Central memory CD4-positive, alpha-beta T cell (primary cell): ENCODE measurements at places on chromosomes 5 and 9.

DNA sequence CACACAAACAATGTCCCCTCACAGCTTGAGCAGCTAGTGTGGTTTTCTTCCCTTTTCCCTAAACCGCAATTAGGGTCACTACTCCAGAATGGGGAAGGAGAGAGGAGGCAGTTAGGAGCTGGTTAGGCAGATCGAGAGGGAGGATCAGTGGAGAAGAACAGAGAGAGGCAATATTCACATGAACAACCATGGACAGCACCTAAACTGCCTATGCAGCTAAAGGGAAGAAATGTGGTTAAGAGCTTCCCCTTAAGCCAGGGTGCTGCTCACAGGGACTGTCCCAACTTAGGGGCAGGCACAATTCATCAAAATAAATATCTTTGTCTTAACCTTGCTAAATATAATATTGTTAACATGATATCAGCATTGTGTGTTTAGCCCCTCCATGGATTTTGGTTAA is 359.3 kb upstream of the CDH18 start:
- DNase-seq = no peak

DNA sequence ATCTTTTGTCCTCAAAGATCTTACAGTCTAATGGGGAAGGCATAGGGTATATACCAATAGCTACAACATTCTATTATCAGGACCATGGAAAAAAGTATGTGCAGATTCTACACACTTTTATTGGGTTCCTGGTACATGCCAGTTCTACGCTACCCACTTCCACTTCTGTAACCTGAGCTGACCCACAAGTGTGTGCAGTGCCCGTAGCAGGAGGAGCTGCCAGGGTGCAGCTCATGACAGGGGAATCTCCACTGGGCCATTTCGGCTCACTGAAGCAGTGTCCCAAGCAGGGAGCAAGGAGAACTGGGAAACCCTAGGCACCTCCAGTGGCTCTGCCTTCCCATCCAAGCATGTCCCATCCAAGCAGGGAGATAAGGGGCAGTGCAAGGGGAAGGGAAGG is 60.4 kb downstream of the FOXI1 start:
- DNase-seq = no peak

DNA sequence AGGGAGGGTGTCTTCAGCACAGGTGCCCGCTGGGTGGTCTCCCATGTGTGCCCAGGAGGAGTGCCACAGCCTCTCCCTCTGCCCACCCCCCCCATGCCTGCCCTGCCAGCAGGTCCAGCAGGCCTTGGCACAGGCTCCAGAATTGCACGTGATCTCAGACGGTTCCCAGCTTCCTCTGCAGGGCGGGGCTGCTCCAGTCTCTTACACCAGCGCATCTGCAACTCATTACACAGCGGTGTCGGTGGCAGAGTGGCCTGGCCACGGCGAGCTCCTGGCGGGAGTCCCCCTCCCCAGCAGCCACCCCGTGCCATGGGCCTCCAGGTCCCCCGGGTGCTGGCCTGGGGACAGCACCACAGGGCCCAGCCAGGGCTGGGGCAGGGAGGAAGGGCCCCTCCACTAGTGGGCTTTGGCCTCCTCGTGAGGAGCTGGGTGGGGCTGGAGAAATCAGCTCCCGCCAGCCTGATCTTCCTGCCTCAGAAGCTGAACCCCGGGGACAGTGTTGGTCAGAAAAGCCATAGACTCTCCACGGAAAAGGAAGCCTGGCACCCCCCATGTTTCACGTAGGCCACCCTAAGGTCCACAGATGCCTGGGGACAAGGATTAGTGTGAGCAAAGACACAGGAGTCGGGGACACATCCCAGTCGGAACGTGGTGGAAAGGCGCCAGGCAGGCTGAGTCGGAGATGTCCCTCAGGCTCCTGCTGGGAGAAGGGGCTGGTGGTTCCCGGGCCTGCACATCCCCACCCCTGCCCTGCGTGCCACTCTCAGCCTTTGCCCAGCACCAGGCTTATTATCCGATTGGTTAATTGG is 40.2 kb downstream of the RXRA start:
- DNase-seq = no peak

GRCh38 chr5:131142970-131143617 is 22.0 kb downstream of the HINT1 start:
- no peak for DNase-seq

DNA sequence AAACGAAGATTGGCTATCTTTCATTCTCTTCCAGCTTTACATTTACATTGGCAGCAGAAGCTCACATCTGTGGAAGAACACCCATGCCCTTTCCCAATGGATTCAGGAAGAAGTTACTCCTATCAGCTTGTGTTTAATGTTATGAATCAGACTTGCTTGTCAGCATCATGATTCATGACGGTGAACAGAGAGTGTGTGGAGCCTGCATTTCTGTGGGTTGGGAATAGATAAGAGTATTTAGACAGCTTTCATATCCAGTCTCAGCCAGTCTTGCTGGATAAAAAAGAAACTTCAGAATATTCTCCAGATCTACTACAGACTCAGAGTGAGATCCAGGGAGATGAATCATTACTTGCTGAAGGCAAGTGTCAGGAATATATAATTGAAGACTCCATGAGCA is 812.9 kb upstream of the ZNF608 start:
- no peak for DNase-seq

DNA sequence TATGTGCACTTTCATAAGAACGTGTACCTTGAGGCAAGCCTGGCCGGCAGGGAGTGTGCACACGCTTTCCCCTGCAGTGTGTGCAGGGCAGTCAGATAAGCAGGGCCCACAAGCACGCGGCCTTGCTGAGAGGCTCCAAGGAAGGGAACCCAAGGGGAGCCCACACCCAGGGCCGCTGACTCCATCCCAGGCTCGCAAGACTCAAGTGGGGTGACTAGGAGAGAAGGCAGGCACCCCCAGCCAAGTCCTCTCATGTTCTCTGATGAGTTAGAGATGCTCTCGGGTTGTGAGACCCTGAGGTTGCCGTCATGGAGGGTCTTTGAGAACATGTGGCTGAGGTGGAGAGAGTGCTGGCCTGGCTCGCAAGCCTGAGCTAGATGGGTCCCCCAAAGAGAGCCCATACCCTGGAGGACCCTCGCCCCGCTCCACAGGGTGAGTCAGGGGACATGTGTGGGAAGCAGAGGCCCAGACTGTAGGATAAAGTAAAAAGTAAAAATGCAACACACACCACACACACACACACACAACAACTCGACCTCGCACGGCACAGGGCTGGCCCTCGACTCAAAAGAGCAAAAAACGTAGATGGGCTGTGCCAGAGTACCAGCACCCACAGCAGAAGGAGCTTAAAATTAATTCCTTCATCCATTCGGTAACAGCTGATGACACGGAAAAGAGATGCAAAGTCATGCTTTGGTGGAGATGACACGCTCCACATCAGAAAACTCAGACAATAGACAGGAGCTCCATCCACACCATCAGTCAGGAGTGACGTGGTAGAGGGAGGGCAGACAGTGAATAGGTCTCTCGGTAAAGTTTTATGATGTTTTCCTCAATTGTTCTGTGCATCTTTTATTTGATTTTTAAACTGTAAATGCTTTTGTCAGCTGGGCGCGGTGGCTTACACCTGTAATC is 54.8 kb upstream of the NKD2 start:
- DNase-seq = no peak

DNA sequence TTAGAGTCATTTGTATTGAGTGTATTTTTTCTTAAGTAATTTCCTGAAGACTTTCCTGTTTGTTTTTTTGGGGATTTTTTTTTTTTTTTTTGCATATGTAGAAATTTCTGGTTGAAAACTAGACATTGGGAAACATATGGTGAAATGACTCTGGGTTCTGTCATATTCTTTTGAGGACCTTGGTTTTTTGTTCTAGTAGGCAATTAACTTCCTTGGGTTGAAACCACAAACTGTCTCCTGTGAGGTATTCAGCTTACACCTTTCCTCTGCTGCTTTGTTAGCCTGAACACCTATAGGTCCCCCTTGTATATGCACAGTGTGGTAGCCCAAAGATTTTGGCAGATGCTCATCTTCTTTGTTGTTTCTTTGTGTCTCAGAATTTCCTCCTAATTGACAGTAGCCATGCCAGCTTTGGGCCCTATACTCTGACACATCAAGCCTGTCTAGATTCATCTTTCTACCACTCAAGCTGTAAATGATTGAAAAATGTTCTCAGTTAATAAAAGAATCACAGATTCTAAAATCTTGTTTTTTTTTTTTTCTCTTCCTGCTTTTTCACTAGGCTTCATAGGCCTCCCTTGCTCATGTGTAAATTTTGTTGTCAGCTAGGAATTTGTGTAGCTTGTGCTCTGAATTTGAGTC is 140.6 kb downstream of the COMMD10 start:
- no peak for DNase-seq

- no peak for DNase-seq
Observed at GRCh38 chr9:1386420-1386819, 336.3 kb downstream of the DMRT2 start.

- DNase-seq = no peak
Observed at GRCh38 chr5:57862942-57863341, 380.3 kb upstream of the ACTBL2 start.

- DNase-seq = no peak
Observed at GRCh38 chr5:21807953-21808352, 1045.2 kb downstream of the CDH12 start.

GRCh38 chr5:107997338-107997980 is 326.7 kb upstream of the EFNA5 start:
- no peak for DNase-seq

DNA sequence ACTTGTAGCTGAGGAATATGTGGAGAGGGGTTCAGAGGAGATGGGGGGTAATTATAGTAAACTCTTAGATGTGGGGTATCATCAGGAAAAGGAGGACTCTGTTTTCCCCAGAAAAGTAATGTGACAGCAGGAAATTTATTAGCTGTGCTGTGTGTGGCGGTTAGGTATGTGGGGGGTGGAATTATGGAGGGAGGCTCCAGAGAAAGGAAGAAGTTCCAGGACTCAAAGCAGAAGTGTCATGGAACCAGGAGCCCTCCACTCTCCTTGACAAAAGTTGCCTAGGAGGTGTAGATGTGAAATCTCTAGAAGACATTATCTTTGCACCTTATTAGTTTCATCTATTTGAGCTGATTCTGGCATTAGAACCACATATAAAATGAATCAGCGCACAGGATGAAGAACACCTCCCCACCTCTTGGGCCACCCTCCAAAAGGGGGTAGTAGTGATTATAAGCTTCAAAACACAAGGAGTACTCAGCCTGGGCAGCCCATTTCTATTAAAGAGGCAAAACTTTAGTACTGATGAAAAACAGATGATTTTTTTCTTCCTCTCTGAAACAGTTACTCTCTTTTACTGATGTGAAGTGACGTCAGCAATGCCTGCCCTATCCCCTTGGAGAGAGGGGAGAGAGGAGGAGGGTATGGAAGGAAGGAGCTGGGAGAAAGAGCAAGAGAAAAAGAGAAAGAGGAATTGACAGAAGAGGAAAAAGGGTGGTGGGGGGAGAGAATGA is 18.2 kb downstream of the NR2F1 start:
- no peak for DNase-seq

GRCh38 chr5:103254921-103255320 is 3.6 kb upstream of the MACIR start:
- no peak for DNase-seq

GRCh38 chr5:141479776-141480175 is 4.0 kb downstream of the PCDHGC3 start:
- DNase-seq = no peak

DNA sequence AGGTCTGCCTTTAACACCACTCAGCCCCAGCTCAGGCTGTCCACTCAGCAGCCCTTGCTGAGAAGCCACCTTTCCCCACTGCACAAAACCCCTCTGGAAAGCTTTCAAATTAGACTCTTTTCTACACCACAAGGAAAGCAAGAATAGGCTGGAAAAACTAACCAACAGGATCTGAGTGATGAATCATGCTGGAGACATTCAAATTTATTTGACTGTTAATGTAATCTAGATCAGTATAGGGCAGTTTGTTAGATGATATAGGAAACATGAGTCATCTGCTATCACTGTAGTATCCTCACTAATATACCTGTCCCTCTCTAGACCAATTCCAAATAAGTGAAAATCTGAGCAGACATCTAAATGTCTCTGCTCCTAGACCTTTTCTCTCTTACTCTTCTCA is 127.8 kb upstream of the PAM start:
- no peak for DNase-seq

DNA sequence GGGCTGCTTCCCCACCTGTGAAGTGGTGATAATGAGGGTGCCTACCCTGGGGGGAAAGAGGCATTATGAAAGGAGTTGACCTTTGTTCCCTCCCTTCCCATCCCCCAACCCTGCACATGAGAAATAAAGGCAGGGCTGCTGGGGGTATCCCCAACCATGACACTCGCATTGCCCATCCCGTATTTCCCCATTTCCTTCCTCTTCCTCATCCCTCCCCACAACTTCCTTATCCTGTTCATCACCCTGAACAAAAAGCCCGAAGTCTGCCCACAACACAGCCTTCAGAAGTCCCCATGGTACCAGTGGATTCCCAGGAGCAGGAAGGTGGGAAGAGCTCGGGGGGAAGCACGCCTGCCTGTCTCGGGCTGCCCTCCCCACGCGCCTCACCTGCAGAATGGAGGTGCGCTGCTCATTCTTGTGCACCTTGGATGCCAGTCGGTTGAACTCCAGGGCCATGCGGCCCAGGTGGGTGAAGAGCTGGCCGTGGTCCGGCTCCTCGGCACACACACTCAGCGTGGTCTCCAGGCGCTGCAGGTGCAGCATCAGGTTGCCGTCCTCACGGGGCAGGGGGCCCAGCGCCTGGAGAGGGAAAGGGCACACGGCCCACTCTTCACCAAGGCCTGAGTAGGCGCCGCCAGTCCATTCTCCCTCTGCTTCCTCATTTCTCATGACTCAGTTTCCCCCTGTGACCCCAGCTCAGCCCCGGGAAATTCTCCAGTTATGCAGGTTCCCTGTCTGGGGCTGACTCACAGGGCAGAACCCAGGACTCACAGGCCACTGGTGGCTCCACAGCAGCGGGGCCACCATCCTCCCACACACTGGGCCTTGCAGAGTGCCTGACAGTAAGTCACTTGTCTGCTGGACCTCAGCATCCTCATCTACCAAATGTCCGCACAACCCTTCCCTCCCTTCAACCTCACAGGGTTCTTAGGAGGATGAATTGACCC is 24.2 kb downstream of the TNIP1 start:
- no peak for DNase-seq

GRCh38 chr5:126339215-126339805 is 83.9 kb upstream of the GRAMD2B start:
- DNase-seq = peak; percentile 50

- DNase-seq = peak; percentile 19
Observed at GRCh38 chr5:98768160-98768959, 5.1 kb upstream of the RGMB start.

DNA sequence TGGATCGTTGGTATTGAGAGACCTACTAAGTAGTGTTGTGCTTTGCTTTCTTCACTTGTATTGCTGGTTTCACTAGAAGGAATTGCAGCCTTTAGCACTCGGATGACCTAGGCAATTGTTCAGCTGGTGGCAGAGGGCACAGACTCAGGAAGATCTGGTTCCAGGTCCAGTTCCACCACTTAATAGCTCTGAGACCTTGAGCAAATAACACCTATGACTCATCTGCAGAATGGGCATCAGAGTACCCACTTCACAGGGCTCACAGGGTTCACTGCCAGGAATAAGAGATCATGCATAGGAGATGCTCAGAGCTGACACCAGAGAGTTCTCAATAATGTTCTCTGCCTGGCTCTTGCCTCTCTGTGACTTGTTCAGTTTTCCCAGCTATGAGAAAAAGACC is 133.6 kb downstream of the SIL1 start:
- DNase-seq = no peak
